ENCODE measurements at places on chromosomes 1 and 21.

GRCh38 chr1:191279266-191279800 lies 801.7 kb upstream of the BRINP3 start:
- no peak for DNase-seq

DNA sequence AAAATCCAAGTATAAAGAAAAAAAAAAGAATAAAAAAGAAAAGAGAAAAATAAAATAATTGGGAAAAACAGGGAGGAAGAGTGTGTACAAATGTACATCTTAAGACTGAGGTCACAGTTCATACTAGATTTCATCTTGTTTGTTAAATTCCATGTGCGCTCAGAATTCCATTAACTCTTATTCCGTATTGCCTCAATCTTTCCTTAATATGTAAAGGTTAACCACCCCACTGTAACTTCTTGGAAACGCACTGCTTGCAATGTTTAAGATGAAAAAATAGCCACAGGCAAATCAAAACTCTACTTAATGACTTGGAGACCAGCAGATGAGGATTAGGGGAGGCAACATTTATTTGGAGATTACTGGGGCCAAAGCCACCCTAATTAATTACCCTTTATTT lies 23.9 kb upstream of the KCNE1 start:
- DNase-seq = no peak

DNA sequence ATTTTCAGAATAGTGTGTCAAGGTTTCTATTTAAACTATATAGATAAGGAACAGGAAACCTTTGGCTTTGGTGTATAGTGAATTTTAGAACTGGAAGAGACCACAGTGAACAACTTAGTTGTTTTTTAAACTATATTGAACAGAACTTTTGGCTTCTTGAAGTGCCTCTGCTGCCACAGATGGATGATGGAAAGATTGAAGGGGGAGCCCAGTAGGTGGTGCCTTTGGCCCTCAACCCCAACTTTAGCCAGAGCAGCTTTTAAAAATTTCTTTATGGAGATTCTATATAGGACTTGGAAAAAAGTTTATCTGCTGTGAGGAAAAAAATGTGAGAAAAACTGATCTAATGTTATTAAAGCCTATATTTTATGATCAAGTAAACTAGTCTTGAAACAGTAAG lies 50.2 kb downstream of the SWT1 start:
- DNase-seq = no peak

GRCh38 chr1:204342310-204342709 lies 17.4 kb downstream of the PLEKHA6 start:
- DNase-seq = no peak

DNA sequence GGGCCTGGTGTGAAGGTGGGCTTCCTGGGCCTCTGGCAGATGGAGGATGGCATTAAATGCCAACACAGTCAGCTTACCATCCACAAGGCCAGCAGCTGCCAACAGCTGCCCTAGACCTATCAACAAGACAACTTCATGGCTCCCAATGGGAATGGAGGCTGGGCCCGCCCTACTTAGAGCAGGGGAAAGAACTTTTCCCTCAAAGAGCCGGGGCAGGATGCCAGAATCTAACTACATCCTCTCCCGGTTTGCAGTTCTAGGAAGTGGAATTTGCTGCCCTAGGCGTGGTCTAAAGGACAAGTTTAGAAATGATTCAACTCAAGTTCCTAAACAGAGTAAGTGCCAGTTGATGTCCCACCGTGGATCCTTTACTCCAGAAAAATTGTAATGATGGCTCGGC lies 13.1 kb downstream of the ICMT start:
- no peak for DNase-seq

All from stimulated activated CD8-positive, alpha-beta memory T cell treated with anti-CD3 and anti-CD28 coated beads, Interleukin-4, amount 100 ng/mL, for 48 hours (primary cell).